ENCODE measurements at places on chromosomes 12 and 14.

GRCh38 chr12:3310271-3311026 lies 180.6 kb upstream of the PRMT8 start:
- no peak for DNase-seq

- no peak for DNase-seq
Measured at GRCh38 chr14:54758041-54758440, 144.6 kb downstream of the GCH1 start.

GRCh38 chr14:50469982-50470381 lies 62.4 kb downstream of the MAP4K5 start:
- DNase-seq, result no peak

GRCh38 chr14:96509457-96510090 lies 7.4 kb downstream of the PAPOLA start:
- DNase-seq, result no peak

- no peak for DNase-seq
Measured at GRCh38 chr12:69388371-69388770, 28.8 kb downstream of the YEATS4 start.
